ENCODE measurements at places on chromosomes 3 and 15.

DNA sequence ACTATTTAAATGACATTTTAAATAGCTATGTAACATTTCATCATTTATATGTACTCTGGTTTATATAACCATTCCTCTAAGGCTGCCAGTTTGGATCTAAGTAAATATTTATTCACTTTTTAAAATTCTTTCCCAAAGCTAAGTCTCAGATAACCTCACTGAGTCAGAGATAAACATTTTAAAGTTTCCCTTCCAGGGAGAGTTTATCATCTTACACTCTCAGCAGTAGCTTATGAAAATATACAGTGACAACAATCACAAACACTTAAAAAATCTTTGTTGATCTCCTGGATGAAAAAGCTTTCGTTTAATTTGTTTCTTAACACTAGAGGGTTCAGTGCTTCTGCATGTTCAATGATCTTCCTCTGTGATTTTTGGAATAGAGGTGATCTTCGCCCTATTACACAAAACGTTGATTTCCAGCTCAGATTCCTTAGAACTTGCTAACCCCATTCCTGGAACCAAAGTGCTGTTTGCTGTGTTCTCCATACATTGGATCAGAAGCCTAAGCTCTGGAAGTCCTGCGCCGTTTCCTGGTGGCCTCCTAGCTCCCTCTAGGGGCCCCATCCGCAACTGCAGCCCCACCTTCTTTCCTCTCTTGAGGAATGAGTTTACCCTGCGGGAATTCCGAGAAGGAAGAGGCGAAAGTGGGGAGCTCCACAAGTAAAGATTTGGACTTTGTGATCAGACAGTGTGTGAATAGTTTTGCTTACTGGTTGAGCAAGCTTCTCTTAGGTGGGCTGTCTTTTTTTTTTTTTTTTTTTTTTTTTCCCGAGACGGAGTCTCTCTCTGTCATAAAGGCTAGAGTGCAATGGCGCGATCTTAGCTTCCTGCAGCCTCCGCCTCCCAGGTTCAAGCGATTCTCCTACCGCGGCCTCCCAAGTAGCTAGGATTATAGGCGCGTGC, 29.3 kb upstream of the SACM1L start:
- DNase-seq, result peak; percentile 45

DNA sequence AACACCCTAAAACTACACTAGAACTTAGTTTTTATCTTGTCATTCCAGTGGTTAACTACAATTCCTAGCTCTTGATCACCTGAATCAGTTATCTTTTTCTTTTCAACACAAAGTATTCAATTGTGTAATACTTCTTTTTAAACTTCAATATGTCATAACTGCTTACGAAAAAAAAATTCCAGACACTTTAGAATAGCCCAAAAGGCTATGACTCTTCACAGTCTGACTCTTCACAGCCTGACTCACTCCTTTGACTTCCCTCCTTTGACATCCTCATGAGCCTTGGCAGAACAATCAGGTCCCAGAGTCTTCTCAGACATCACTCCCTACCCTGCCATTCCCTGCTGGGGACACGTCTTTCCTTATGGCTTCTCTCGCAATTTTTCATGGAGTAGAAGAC, 727.1 kb downstream of the ROBO1 start:
- peak; percentile 91 for DNase-seq

GRCh38 chr3:90010341-90010740, 902.9 kb downstream of the EPHA3 start:
- no peak for DNase-seq

- DNase-seq, result peak; percentile 83
Measured at GRCh38 chr3:49903451-49904424, at the start of gene MST1R. TSS of gene MST1R (minus strand) at chr3:49903873. CDS start at chr3:49903609, 264 bp downstream.

GRCh38 chr15:55998478-55998877, 5.1 kb upstream of the NEDD4 start:
- DNase-seq, result peak; percentile 95

- no peak for DNase-seq
Measured at GRCh38 chr3:54969652-54970051, 41.8 kb upstream of the LRTM1 start.

DNA sequence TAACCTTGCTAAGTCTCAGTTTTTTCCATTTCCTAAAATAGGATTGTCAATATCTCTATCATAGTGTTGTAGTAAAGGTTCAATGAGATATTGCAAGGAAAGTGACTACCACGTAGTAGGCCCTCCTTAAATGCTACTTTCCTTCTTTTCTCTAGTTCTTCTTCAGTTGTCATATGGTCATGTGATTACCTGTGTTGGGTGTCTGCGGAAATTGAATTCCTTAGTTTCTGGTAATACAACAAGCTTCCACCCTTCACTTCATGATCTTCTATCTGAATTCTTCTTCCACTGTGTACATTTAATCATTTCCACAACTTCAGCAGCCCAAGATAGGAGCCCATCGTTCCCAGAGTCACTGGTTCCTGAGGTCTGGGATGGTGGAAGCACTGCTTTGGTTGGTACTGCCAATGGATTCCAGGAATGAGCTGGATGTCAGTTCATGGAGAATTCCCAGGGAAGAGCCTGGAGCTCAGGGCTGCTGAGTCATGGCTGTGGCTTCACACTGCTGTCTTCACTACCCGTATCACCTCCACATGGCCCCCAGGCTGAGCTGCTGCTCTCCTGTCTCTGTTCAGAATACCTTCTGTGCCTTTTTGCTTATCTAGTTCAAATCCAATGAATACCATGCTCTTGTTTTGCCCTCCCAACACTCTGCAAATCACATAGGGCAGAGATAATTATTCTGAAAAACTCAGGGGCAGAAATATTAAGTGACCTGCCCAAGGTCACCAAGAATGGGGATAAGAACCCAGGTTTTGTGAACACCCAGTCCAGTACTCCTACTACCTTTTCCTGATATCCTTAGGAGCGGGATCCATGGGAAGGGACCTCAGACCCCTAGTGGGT, 98.6 kb downstream of the RPL39L start:
- peak; percentile 70 for DNase-seq

DNA sequence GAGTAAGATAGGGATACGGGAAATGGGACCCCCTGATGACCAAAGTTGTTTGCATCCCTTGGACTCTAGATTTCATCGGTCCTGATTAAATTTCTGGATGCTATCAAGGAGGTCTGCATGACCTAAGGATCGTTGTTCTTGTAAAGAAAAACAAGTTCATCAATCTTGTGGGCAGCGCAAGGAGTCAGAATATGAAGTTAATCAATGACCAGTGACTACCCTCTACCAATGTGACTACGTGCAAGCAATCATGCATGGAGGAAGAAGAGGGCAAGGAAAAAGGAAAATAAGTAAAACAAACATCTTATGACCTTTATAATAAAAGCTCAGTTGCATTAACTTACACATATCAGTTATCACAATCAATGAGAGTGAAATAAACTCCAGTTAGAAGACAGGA, 139.7 kb downstream of the RTP4 start:
- no peak for DNase-seq

DNA sequence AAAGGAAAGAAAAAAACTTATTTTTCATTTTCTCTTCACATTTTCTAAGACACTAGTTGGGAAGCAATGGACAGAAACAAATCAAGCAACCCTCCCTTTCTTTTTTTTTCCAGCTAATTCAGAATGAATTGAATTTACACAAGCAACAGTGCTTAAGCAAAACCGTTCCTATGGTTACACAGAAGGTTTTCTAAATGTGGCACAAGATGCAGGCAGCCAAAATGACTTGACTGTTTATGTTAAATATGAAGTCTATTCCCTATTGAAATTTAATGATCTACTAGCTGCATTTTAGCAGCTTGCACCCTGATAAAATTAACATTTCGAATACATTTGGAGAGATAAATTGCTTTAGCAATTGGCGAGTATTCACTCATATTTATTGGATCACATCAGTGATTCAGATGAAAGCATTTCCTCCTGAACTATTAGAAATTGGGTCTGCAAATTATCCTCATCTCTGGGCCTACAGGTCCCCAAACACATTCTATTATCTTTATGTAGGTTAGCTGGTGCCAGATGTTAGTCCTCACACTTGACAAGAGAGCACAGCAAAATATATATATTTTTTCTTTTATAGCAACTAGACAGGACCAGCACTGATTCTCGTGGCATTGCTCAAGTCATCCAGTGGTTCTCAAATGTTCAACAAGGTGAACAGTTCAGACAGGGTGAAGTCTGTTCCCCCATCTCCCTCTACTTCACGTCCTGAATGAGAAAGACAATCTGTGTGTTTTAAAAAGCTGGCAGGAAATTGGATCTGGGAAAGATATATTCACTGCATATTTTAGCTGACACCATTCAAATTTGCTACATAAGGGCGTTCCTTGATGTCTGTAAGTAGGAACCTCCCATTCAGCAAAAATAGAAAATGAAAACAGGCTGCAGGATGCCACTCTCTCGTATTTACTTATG, 463.6 kb upstream of the KCNMB2 start:
- no peak for DNase-seq

- no peak for DNase-seq
Measured at GRCh38 chr3:138578141-138578540, 15.9 kb downstream of the CEP70 start.

DNA sequence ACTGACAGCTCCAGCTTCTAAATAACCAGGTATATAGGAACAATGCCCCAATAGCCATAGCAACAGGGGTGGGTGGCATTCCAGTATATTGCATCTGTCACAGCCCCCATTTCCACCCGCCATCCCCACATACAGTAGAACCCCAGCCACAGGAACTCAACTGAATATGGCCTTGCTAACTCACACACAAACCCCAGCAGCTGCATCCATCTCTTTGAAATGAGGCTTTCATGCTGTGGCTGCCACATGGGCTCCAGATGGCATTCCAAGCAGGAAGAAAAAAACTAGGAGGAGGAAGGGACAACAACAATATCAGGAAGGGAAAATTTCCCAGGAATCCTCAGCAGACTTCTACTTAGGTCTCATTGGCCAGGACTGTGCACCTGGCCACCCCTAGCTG, 54.6 kb downstream of the CCR3 start:
- DNase-seq, result no peak

DNA sequence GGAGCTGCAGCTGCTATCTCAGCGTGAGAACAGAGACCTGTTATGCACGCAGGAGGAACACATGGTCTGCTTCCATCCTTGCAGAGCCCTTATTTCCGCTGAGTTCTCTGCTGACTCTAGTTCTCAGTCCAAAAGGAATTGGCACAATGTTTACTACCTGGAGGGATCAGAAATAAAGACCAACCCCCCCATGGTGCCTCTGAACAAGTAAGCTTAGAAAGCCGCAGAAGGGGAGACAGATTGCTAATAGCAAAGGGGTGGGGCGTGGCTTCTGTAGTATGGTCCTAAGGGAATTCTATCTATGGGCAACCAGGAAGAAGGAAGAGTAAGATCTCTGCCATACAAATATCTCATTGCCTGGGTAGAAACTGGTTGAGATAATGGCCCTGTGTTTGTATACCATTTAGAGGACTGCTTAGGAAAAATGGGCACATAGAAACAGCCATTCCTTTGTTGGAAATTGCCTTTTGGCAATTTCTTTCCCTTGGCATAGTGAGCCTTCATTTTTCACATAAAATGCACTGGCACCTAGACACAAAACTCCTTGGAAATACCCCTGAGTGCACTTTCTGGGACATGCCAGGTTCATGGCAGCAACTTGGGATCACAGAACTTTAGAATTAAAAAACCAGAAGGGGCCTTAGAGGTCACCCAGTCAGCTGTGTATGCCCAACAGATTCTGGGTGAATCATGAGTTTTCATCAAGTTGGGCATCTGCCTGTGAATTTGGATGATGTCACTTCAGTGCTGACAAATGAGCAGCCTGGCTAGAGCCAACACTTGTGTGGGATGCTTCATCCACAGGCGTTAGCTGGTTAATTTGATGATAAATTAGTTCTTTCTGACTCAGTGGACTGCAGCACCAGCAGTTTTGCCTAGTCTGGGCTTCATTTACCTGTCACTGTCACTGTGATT, 57.4 kb upstream of the STXBP5L start:
- DNase-seq, result no peak

Measured in NCI-H226 (cell line).